NCI-H526 (cell line): ENCODE measurements at places on chromosomes 5 and 9.

DNA sequence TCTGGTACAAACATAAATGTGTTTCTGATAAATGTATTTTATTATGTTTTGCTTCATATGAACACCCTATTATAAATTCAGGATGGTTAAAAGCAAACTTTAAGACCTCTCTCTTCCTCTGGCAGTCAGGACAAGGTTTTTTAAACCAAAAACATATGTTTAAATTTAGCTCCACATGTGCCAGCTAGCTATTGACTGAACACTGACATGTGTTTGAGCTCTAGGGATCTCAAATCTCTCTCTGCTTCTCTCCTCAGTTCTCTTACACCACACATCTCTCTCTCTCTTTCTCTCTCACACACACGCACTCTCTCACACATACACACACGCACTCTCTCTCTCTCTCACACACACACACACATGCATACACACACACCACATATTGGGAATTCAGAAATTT is 150.1 kb upstream of the RFX3 start:
- no peak for DNase-seq

DNA sequence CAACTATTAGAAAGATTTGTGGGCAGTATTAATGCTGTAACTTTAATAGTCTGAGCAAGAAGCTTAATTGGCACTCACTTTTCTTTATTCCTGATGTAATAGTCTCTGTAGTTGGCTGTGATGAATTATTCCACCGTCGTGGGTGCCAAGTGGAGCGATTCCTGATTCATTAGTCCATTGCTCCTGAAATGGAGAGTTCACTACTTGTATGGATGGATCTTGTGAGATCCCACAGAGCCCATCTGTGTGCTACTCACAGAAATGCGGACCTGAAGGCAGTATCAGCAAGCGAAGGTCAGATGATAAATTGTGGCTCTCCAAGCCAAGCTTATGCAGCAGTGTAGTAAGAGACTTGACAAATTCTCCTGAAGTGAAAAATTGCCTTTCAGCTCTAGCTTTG is 212.2 kb downstream of the CHSY3 start:
- no peak for DNase-seq

DNA sequence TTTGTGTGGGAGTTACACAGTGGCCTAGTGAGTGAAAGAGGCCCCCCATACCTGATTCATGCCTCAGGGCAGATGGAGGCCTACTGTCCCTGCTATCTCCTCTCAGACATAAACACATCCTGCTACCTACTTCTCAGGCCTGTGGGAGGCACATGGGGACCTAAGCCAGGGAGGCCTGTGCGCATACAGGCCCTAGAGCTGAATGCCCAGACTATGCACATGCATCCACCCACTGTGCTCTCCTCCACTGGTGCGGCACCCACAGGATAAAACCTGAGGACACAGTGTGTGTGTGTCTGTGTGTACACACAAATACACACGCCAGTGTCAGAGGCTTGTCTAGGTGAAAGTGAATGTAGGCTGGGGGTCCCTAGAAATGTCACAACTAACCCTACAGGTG is 1.4 kb downstream of the PAX5 start:
- no peak for DNase-seq

GRCh38 chr5:132681476-132681831 is 7.7 kb downstream of the IL4 start:
- DNase-seq = no peak

DNA sequence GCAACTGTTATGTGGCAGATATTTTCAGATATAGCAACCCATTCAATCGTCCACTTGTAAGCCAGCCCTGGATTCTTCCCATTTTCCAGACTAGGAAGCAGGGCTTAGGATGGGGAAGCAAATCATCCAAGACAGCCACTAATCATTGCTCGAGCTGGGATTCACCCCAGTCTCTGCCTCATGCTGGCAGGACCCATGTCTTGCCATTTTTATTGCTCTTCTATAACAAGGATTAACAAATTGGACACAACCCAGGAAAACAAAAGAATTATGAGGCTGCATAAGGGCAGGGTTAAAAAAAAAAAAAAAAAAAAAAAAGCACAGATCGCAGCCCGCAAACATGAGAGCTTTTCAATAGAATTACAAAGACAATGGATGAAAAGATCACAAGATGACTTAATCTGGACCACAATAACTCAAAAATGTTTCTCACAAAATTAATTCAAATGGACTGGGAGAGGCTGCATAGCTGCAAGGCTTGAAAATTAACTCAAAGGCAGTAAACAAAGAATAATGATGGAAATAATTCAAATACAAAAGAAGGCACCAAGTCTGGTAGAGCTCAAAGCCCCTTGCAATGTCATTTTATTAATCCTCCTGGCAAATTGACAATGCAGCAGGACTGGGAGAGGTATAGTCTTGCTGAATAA is 40.7 kb downstream of the ASTN2 start:
- no peak for DNase-seq

DNA sequence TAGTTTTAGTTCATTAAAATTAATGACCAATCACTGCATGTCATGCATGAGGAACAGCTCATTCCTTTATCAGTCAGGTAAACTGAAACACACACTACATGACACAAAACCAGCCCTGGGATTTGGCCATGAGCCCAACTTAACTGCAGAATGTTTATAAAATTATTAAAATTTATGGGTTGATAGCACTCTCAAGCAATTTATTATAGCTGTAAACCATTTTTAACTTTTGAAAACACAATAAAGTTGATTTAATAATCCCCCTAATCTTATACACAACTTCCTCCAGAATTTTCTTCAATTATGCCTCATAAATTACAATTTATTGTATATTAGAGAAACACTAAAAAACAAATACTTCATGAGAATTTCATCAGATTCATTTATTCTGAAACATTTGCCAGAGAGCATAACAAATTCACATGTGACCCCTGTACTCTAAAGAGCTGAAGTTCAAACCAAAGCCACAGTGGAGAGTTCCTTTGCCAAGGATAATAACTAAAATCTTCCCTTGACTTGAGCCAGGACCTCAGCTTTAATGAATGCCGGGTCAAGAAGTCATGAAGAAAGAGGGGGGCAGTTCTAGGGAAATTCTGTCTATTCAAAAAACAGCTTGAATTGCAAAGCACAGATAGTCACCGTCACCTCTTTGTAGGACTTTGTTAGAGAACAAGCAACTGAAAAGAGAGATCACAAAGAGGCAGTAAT is 763.7 kb upstream of the GRAMD2B start:
- DNase-seq = no peak

DNA sequence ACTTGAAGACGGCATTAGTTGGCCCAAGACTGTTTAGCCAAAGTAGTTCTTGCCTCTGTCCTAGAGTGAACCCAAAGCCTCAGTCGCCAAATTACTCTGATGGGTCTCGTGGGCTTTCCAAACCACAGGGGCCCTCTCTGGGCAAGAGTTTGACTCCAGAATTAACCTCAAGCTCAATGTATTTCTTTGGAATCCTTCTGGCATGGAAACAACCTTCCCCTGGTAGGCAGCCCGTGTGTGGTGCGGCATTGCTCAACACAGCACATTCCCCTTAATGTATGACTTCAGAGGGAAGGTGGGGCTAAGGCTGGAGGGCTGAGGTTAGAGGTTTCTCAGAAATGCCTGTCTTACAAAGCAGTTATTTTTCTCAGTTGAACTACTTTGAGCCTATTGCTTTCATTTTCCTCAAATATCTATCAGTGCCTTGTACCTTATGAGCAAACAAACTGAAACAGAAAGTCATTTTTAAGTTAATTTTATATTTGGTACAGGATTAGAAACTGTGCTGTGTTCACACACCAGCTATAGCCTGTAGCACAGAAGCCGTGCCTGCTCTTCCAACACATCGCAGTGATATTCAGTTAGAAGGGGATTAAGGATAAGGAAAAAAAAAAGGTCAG is 123.9 kb upstream of the HAPLN1 start:
- no peak for DNase-seq

- DNase-seq = no peak
These were observed 53.7 kb upstream of the VCAN start for GRCh38 chr5:83417884-83418283.

DNA sequence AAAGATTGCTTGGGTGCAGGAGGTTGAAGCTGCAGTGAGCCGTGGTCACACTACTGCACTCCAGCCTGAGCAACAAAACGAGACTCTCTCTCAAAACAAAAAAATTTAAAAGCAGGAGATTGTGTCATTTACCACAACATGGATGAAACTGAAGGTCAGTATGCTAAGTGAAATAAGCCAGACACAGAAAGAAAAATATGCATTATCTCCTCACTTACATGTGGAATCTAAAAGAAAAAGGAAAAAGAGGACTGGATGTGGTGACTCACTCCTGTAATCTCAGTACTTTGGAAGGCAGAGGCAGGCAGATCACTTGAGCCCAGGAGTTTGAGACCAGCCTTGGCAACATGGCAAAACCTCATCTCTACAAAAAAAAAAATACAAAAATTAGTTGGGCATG is 146.8 kb upstream of the DAPK1 start:
- no peak for DNase-seq

GRCh38 chr9:89629081-89629976 is 24.5 kb downstream of the GADD45G start:
- no peak for DNase-seq

GRCh38 chr9:36803961-36804360 is 230.1 kb downstream of the PAX5 start:
- DNase-seq = no peak

DNA sequence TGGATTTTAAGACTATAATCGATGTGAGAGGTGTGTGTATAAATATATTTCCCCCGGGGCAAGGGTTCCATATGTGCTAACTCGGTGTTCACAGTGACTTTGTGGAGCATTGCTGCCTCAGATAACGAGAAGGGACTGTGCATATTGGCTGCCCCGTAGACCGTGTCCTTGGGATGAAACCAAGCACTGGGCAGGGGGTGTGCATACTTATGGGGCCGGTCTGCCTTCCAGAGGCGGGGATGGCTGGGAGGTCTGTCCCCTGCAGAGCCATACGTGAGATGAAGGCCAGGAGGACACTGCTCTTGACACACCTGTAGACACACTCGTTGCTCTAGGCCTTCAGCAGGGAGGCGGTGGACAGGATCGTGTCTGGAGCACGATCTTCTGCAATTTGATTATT is 56.0 kb upstream of the ZNF354A start:
- DNase-seq = no peak

GRCh38 chr9:111065414-111065813 is 27.1 kb upstream of the LPAR1 start:
- DNase-seq = no peak

- DNase-seq = no peak
These were observed 154.0 kb downstream of the FRMD3 start for GRCh38 chr9:83384214-83384613.

DNA sequence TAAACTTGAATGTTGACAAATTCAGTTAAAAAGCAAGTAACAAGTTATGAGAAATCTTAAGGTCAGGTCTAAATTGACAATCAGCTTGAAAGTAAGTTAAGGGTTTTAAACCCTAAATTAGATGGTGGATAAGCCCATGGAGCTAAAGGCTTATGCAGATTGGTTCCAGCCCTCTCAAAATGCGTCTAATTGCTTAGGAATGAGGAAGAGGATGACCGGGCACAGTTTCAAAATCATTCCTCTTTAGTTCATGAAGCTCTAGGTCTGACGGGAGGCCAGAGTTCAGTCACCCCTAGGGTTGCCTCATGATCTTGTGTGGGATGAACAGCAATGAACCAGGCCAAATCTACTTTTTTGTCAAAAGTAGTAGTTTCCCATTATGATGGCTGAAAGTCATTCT is 75.4 kb downstream of the SLC38A9 start:
- DNase-seq = no peak

DNA sequence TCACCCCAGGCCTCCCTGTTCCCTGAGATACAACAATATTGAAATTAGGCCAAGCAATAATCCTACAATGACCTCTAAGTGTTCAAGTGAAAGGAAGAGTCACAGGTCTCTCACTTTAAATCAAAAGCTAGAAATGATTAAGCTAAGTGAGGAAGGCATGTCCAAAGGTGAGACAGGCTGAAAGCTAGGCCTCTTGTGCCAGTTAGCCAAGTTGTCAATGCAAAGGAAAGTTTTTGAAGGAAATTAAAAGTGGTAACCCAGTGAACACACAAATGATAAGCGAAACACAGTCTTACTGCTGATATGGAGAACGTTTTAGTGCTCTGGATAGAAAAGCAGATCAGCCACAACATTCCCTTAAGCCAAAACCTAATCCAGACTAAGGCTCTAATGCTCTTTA is 39.8 kb downstream of the PTAR1 start:
- no peak for DNase-seq

- DNase-seq = no peak
These were observed 200.9 kb downstream of the AUH start for GRCh38 chr9:91160599-91161464.

DNA sequence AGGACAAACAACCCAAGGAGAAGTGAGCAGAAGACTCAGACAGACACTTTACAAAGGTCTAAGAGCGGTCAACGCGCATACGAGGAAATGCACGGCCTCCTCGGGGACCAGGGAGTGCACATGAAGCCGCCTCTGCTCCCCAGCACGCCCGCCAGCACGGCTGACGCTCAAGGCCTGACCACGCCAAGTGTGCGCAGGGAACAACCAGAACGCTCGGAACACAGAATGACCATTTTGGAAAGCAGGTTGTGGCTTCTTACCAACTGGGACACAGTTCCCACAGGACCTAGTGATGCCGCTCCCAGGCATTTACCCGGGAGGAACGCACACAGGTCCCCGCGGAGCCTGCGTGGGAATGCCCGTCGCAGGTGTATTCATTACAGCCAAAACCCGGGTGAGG is 191.5 kb upstream of the PPP1R26 start:
- DNase-seq = no peak

GRCh38 chr5:146185161-146185560 is 2.7 kb upstream of the LARS1 start:
- DNase-seq = no peak

DNA sequence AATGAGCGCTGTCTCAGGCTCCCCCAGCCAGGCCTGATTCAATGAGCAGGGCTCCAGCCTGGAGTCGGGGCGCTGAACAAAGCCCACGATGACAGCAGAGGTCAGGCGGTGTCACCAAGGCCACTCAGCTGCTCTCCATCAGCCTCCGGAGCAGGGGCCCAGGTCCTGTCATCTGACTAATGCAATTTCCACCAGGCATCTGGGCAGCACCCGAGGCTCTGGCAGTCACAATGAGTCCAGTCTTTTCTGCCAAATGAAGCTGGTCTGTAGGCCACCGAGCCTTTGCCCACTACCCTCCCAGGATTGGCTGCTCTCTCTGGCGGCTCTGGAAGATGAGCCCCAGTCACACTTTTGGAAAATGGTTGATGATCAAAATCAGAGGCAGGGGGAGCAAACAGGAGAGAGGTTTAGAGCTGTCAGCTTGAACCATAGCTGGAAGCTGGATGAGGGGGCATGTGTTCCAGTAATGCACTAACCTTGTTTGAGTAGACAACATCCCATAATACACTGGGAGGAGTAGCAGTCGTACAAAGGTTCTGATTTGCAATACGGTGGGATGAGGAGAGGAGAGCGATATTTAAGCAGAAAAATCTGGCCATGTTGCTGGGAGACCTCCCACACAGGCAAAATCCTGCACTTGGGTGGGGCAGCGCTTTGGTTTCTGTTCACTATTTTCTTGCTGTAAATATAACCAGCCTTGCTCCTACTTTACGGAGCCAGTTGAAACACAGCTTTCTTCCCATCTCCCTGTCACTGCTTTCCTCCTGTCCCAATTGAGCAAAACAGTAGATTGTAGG is 306.4 kb upstream of the PANK3 start:
- no peak for DNase-seq

- DNase-seq = no peak
These were observed 9.7 kb downstream of the GSN start for GRCh38 chr9:121277518-121278295.
